Frontal cortex (tissue), 4 donors: ENCODE measurements at places on chromosomes 4 and X. TPM values are rescaled to one million over a fixed set of nuclear protein-coding genes. Genes with fewer than 3 reads are reported as not detected.

The NUDT11 gene
- 115 TPM for total RNA-seq

The GC gene
- total RNA-seq = not detected

The TREX2 gene
- 2.9 TPM for total RNA-seq

The OPRPN gene
- total RNA-seq = not detected

The CENPVL3 gene
- total RNA-seq = 2.4 TPM

The ASB9 gene
- 0.82 TPM for total RNA-seq

The RNF175 gene
- 31.0 TPM for total RNA-seq

The NXF2 gene
- total RNA-seq = not detected

The NSD2 gene
- 113 TPM for total RNA-seq

The MAMLD1 gene
- 2.4 TPM for total RNA-seq

The CLCN5 gene
- total RNA-seq = 4.1 TPM

The FOXR2 gene
- total RNA-seq = under 0.01 TPM

The ETDA gene
- total RNA-seq = not detected

The CACNA1F gene
- under 0.01 TPM for total RNA-seq

The NAAA gene
- 16.7 TPM for total RNA-seq
